Dorsolateral prefrontal cortex (tissue), 122 donors: ENCODE measurements at places on chromosomes 11 and 22. TPM values are rescaled to one million over a fixed set of nuclear protein-coding genes. Genes with fewer than 3 reads are reported as not detected.

Gene NXF1
- 74.6 TPM for total RNA-seq

- no peak for DNase-seq
These were observed 127.4 kb downstream of the SLC17A6 start for GRCh38 chr11:22465620-22466019.

- DNase-seq = no peak
These were observed 156.6 kb upstream of the POU2AF2 start for GRCh38 chr11:111088847-111089355.

DNA sequence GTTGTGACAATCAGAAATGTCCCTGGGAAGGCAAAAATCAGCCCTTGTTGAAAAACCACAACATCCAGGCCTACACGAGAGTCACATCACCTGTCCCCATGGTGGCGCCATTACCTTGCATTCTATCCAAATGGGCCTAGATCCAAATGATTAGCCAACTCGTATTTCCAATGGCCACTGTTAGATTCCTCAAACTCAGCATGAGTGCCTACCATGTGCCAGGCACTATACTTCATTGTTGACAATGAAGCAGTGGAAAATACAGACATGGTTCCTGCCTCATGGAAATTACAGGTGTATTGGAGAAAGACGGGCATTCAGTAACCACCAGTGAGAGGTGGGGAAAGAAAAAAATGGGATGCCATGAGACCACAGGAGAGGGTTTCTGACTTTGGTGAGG, 29.8 kb upstream of the CREB3L1 start:
- DNase-seq = no peak

DNA sequence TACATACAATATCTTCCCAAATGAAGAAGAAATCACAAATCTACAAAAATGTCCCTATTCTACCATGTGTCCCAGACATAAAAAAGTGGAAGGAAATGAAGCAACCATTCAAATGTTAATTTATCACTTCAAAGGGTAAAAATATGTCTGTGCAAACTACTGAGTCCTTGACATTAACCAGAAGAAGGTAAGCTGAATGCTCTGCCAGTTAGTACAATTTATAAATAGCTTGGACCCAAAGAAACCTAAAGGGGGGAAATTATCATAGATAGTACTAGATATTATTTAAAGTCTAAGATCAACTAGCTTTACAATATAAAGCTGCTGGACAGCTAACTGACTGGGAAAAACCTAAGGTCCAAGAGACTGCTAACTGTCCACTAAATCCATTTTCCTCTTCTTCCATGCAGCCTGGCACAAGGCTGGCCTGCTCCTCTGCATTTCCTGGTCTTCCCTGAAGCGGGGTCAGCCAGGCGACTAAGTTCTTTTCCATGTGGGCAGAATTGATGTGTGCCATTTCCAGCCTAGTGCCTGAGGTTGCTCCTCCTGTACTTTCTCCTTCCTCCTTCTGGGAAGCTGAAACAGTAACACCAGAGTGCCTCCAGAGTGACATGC, 190.9 kb downstream of the CADM1 start:
- DNase-seq = no peak

- DNase-seq = no peak
These were observed 38.9 kb downstream of the OR10A6 start for GRCh38 chr11:7892059-7892699.

GRCh38 chr22:45526281-45526680, 23.6 kb downstream of the FBLN1 start:
- DNase-seq = no peak
